Activated naive CD8-positive, alpha-beta T cell treated with anti-CD3 and anti-CD28 coated beads for 36 hours (primary cell): ENCODE measurements at places on chromosomes 1 and 21.

- no peak for DNase-seq
Measured at GRCh38 chr1:201096977-201097856, 15.0 kb downstream of the CACNA1S start.

GRCh38 chr1:100606438-100606837 lies 68.5 kb downstream of the GPR88 start:
- DNase-seq, result no peak

DNA sequence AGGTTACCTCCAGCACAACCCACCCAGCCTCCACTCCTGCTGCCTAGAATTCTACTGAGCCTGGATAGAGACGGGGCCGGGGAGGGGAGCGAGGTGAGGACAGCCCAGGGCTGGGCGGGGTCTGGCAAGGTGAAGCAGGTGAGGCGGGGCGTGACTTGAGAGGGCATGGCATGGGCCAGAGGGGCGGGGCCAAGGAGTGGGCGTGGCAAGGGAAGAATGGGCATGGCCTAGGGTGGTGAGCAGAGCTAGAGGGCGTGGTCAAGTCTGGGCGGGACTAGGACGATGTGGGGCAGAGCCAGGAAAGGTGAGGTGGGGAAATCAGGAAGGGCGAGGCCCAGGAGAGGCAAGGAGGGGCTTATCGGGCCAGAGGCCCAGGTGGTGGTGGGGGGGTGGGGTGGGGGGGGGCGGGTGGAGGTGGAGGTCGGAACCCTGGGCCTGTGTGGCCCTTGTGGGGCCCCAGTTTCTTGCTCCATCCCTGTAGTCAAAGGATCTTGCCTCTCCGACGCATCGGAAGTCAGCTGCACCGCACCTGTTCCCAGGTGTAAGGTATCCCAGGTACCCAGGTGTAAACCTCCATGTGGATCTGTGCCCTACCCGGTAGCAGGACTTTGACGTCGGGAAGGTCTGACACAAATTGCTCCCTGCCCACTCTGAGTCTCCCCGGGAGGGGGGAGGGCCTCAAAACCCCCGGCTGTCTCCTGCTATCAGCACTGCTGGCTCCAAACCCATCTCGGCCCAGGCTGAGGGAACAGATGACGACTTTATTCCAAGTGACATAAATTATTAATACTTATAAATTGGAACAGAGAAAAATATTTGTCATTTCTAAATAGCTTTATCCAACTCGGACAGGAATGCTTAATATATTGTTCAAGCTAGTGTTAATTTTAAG lies 32.9 kb upstream of the UTS2 start:
- DNase-seq, result peak; percentile 40

DNA sequence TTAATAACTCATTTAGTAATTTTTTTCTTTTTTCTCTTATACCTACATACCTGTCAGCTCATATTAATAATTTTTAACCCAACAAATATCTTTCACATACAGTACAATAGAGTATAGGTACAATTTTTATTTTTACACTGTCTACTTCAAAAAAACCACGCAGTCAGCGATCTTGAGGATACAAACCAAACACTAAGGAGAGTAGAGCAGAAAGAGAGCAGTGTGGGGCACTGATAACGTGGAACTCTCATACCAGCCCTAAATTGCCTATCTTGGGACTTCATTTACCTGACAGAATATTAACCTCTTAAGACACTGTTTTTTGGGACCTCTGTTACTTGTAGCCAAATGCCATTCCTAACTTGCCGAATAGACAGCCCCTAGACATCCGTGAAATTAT lies 5.5 kb downstream of the TRMT1L start:
- no peak for DNase-seq

DNA sequence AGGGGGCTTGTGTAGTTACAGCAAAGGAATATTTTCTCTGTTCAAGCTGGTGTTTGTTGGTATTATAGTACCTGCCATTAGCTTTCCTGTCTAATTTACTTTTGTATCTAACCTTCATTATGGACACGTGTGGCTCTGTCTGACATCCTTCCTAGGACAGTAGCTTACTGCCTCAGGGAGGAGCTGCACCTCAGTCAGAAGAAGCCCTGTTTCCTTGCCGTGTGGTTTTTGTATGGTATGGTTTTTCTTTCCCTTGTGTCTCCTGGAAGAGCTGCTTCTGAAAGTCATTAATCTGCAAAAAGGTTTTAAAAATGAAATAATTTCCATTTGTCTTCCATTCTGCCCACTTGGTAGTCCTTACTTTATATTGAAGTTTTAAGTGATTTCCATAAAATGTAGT lies 17.4 kb upstream of the CRB1 start:
- DNase-seq, result no peak

- no peak for DNase-seq
Measured at GRCh38 chr1:58895082-58895481, 111.2 kb upstream of the JUN start.

- DNase-seq, result no peak
Measured at GRCh38 chr1:94093996-94094395, 27.0 kb downstream of the ABCA4 start.

- DNase-seq, result no peak
Measured at GRCh38 chr1:54566438-54567141, 18.6 kb downstream of the ACOT11 start.

GRCh38 chr1:155893389-155894142 lies 17.6 kb downstream of the RIT1 start:
- no peak for DNase-seq

DNA sequence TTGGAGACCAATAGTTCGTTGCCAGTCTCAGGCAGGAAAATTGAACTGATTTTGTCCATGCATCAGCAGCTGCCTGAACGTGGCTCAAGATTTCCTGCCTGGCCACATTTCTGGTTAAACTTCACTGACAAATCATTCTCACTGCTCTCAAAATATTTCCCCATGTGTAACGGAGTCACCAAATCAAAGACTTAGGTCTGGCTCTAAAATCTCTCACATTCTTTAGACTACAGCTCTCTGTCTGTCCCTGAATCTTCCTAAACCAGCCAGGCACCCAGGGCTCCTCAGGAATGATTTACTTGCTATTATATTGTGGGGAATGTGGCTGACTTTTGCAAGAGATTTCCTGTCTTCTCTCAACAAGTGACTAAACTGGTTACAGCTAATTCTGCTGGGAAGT lies 49.2 kb upstream of the GJA8 start:
- DNase-seq, result no peak

GRCh38 chr1:232127190-232127589 lies 500.6 kb downstream of the DISC1 start:
- no peak for DNase-seq

- no peak for DNase-seq
Measured at GRCh38 chr1:211711315-211711705, 35.9 kb upstream of the NEK2 start.

DNA sequence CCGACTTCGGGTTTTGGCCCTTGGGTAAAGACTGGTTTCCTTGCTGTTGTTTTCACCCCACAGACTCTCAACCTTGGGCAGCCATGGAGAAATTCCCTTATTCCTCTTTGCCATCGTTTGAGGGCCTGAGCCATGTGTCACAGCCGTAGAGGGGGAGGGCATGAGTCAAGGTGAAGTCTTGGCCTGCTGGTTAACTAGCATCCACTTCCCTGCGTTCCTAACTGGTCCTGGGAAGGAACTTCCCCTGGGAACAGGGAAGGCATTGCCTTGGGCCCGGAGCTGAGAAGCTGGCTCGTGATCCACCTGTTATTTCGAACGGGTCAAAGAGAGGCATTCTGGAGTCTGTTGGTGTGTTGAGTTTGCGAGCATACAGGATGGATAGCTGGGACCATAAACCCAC lies 464.9 kb downstream of the CAMTA1 start:
- no peak for DNase-seq

DNA sequence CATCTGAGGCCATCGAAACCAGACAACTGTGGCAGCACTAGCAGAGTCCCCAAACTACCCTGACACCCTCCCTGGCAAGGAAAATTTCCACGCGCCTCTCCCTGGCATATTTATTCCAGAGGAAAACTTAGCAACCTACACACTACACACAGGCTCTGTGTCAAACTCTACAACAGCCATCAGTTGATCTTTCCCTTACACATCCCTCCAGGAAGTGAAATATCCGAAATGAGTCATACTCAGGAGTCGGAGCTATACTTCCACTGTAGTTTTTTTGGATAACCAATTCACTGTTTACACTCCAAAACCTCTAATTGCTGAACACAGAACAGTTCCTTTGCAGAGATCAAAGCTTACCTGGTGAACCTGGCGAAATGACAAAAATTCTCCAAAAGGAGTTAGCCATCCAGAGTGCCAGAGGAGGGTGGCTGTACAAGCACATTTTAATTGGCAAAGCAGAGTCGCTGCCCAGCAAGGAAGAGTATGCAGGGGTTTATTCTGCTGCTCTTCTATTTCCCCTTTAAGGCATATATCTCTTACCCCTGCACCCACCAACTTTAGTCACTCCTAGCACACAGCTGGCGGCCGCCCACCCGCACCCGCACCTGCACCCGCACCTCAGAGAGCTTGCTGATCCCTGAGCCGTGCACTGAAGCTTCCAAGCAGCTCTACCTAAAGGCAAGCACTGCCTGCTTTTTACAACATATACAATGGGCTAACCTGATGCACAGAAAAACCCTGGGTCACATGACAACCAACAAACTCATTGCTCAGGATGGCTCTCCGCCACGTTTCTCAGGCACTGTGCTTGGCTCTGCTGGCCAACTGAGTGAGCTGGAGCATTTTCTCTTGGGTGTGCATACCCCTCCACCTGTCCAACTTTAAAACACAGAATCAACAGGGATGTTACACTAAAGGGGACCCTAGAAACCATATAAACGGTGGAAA lies 54.9 kb downstream of the CAPZB start:
- no peak for DNase-seq

DNA sequence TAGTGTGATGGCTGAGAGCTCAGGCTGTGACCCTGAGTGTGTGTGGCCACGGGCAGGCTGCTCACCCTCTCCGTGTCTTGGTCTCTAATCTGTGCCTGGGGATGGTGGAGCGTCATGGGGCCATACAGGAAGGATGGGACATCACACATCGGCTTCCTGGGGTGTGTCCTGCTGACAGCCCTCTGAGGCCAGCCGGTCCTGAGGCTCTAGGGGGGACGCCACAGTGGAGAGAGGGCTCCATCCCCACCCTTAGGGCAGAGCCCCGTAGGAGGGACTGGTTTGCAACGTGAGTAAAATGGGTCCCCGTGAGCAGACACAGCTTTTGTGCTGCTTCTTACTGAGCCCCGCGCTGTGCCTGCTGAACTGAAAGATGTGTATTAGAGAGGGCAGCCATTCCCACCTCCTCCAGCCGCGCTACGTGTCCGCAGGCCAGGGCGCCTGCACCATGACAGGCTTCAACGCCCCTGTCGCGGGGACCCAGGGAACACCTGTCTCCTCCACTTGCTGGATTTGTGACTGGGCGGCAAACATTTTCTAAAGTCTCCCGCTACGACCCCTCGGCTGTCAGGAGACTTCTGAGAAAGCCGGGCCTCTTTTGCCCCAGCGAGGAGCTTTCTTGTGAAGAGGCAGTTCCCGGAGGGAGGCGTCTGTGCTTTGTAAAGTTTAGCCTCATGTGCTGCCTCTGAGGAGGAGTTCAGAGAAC lies 8.1 kb downstream of the COL18A1 start:
- DNase-seq, result no peak

GRCh38 chr1:245855846-245856730 lies 651.0 kb downstream of the SMYD3 start:
- no peak for DNase-seq

GRCh38 chr1:77900687-77901293 lies 12.4 kb downstream of the NEXN start:
- DNase-seq, result peak; percentile 10

DNA sequence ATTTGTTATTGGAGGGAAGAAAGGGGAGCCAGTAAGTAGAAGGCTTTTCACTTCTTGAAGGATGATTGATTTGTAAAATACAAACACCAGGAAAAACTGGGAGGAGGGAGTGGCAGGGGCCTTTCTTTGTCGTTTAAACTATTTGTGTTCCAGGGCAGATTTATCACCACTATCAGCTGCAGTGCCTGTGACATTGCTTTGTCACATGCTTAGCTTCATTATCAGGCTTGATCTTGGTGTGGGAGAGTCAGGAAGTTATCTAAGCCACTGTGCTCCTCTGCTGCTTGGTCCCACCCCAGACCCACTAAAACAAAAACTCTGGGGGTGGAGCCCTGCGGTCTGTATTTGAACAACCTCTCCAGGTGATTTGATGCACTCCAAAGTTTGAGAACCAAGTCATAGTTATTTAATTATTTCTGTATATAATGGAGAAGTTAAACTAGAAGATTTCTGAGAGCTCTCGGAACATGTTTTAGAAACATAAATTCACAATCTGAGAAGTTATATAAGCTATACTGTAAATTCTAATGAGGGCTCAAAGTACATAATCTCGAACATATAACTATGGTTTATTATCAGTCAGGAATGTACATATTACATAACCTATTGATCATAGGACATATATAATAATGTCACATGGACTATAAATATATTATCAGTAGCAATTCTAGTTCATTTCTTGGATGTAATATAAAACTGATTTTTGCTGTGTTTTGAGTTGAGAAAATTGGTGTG lies 87.9 kb downstream of the CDC14A start:
- DNase-seq, result peak; percentile 66

GRCh38 chr1:159999204-159999603 lies 32.6 kb downstream of the PIGM start:
- no peak for DNase-seq

DNA sequence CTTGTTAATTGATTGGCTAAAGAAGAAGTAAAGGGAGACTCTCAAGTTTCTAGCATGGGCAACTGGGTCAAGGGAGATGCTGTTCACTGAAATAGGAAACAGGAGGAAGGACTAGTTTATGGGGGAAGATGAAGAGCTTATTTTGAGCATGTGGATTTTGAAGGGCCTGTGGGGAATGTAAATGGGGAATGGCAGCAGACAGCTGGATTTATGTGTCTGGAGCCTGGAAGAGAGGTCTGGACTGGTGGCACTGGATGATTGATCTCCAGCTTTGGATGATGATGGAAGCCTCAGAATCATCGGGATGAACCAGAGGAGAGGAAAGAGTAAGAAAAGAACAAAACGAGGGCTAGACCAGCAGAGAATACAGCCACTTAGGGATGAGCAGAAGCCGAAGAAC lies 54.9 kb upstream of the ENAH start:
- no peak for DNase-seq

DNA sequence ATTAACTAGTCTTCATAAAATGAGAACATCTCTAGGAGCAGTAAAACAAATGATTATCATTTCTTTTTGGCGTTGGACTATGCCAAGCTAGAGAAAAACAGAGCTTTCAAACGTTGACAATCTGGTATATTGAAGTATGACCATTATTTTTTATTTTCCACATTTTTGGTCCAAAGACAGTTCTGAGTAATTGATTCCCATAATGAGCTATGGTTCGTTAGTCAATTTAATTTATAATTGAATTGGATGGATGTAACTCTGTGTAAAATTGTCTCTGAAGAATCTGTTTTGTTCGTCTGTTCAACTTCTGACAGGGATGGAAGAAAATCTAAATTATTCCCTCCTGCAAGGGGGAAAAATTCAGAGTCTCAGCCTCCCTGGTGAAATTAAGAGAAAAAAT lies 234.5 kb downstream of the LMO4 start:
- DNase-seq, result no peak

DNA sequence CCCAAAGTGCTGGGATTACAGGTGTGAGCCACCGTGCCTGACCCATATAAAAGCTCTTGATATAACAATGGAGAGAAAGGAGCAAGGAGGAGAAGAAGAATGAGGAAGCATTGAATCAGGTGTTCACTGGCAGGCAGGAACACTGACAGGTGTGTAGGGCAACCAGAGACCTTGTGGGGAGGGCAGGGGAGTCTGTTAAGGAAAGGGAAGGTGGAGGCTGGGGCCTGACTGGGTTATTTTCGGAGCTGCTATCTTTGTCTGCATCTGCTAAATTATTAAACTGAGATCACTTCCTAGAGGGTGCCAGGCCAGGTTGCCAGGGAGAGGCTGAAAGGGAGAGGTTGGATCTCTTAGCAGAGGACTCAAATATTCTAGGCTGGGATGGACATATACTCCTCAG lies 6.8 kb upstream of the TRNP1 start:
- DNase-seq, result no peak

- DNase-seq, result no peak
Measured at GRCh38 chr1:233721004-233721595, 107.2 kb downstream of the KCNK1 start.
